ENCODE measurements at places on chromosomes 1 and 21. TPM values are rescaled to one million over a fixed set of nuclear protein-coding genes. Genes with fewer than 3 reads are reported as not detected.

The CFHR2 gene
- not detected for total RNA-seq

The CPLANE2 gene
- total RNA-seq = 8.5 TPM

GRCh38 chr1:25837262-25837875 is 17.6 kb downstream of the MTFR1L start:
- no peak for ATAC-seq

DNA sequence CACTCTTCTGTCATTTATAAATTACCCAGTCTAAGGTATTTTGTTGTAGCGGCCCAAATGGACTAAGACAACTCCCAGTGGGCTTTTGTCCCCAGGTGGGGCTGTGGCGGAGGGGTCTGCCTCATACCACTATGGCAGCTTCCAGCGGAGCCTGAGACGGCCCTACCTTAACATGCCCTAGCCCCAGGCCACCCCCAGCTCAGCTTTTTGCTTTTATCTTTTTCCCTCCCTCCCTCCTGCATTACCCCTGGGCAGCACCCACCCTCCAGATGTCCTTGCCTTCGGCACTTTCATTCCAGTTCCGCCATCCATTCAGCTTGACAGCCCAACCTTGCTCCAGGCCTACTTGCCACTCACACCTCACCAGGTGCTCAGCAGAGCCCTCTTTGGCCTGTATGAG is 307.3 kb downstream of the PTPRU start:
- no peak for ATAC-seq
